ENCODE measurements at places on chromosomes 6 and 20.

GRCh38 chr20:31719644-31720485 is 2.8 kb downstream of the BCL2L1 start:
- DNase-seq, result no peak

GRCh38 chr20:57663681-57664451 is 43.6 kb upstream of the ZBP1 start:
- no peak for DNase-seq

GRCh38 chr6:168264593-168265335 is 54.8 kb downstream of the DACT2 start:
- no peak for DNase-seq

- no peak for DNase-seq
Observed at GRCh38 chr20:22796469-22797077, 212.2 kb upstream of the FOXA2 start.

DNA sequence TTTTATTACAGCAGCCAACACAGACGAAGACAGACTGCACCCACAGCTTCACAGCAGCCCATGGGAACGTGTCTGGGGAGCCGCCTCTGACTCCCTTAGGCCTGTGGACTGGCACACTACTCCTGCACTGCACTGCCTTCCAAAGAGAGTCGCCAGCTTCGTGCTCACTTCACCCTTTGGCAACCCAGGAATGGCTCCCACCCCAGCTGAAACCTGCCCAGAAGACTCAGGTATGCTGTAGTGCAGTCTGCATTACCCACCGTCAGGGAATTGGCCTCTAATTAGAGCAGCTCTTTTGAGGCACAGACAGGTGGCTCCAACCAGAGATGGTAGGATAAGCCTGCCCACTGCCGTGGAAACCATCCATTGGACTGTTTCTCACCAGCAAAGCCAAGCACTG is 39.9 kb upstream of the FRMD1 start:
- no peak for DNase-seq

GRCh38 chr20:44835661-44836221 is 25.4 kb upstream of the RIMS4 start:
- no peak for DNase-seq

- no peak for DNase-seq
Observed at GRCh38 chr6:6962086-6962485, 145.7 kb upstream of the RREB1 start.

GRCh38 chr6:83417880-83418663 is 12.8 kb downstream of the ME1 start:
- DNase-seq, result no peak

DNA sequence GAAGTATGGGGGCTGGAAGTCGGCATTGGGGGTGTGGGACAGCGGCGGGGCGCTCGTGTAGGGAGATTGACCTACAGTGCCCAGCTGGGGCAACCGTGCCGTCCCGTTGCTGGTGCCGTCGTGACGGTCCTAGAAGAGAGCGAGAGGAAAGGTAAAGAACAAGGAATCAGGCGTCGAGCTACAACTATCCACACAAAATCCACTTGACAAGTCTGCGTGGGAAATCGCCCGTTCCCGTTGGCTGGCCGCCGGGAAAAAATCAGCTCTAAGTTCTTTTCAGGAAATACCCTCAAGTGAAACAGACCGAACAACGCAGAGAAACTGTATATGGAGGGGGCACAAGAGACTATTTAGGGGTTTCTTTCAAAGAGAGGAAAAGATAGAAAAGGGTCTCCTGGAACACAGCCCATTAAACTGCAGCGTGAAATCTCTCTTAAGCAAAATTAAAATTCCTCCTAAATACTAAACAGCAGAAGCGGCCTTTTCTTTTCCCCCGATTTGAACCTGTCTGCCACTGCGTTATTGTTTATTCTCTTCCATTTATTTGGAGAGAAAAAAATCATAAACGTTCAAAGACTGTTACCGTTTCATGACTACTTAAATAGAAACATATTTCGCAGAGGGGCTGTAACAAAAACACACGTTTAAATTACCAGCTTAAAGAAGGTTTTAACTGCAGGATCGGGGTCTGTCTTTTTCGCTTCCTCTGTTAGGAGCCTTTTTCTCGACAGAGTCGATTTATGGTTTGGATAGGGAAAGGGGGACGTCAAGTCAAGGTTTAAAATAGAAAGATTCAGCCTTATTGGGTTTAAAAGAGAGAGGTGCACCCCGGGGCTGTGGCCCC is 4.4 kb downstream of the TFAP2A start:
- no peak for DNase-seq

- DNase-seq, result no peak
Observed at GRCh38 chr6:31927863-31928671, 550 bp downstream of the C2 start.

DNA sequence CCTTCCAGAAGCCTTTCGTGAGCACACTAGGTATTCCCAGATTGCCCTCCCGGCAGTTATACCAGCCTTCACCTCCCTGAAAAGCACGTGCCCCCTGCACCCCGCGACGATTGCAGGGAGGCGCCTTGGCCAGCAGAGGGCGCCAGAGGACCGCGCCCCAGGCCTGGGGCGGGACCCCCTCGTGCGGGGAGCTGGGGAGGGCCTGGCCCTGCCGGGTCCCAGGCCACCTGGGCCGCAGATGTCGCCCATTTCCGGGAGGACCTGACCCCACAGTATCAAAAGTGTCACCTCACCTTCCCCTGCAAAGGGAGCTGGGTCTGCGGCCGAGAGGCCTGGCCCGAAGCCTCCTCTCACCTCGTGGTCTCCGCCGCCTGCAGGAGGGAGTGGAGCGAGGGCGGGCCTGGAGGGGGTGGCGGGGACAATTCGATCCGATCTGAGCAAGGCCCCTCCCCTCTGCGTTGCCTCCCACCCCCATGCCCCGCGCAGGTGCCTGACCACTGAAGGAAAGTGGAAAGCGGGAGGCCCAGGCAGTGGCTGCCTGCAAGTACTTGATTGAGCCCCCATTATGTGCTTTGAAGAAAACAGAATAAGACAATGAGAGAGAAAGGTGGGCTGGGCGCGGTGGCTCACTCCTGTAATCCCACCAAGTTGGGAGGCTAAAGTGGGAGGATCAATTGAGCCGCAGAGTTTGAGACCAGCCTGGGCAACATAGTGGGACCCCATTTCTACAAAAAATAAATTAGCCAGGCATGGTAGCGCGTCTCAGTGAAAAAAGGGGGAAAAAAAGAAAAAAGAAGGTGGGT is 3.5 kb upstream of the SNAI1 start:
- peak; percentile 56 for DNase-seq

DNA sequence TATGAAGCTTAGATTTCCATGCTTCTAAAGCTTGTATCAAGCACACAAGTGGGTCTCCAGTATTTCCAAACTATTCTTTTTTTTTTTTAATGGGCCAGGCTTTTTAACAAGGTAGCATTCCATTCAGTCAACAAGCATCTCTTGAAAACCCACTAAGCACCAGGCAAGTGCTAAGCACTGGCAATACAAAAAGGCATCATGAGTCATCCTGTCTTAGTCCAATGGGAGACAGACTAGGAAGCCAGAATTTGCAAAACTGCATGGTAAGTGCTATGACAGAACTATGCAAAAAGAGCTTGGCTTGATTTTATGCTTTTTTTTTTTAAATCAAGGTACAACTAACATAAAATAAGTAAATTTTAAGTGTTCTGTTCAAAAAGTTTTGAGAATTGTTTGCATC is 109.3 kb upstream of the DST start:
- DNase-seq, result no peak

- DNase-seq, result no peak
Observed at GRCh38 chr6:77987035-77987384, 334.2 kb downstream of the MEI4 start.

DNA sequence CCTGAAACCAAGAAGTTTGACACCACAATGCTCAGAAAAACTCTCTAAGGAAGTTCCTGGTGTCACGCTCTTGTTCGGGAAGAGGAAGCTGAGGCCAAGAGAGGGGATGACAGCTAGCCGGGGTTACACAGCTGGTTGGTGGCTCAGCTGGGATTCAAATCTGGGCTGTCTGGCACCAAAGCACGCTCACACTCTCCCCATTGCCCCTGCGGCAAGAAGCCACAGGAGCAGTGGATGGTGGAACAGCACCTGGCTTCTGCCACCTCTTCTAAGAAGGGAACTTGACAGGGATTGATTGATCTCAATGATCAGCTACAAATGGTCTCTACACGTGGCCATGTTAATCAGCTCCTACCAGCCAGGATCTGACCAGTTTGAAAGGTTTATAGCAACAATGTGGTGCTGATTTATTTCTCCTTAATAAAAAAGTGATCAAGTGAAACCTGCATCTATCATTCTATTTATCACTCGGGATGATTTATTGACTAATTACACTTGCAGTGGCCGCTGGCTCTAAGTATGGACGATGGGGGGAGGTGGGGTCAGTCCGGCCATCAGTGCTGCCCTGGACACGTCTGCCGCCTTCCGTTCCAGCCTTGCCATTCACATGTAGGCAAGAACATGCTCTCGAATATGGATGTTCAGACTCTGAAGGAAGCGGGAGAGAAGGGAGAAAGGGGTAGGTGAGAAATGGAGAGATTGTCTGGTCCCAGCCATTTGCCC is 71.9 kb upstream of the TOP1 start:
- DNase-seq, result no peak

- no peak for DNase-seq
Observed at GRCh38 chr6:100662264-100662663, 197.5 kb upstream of the SIM1 start.

DNA sequence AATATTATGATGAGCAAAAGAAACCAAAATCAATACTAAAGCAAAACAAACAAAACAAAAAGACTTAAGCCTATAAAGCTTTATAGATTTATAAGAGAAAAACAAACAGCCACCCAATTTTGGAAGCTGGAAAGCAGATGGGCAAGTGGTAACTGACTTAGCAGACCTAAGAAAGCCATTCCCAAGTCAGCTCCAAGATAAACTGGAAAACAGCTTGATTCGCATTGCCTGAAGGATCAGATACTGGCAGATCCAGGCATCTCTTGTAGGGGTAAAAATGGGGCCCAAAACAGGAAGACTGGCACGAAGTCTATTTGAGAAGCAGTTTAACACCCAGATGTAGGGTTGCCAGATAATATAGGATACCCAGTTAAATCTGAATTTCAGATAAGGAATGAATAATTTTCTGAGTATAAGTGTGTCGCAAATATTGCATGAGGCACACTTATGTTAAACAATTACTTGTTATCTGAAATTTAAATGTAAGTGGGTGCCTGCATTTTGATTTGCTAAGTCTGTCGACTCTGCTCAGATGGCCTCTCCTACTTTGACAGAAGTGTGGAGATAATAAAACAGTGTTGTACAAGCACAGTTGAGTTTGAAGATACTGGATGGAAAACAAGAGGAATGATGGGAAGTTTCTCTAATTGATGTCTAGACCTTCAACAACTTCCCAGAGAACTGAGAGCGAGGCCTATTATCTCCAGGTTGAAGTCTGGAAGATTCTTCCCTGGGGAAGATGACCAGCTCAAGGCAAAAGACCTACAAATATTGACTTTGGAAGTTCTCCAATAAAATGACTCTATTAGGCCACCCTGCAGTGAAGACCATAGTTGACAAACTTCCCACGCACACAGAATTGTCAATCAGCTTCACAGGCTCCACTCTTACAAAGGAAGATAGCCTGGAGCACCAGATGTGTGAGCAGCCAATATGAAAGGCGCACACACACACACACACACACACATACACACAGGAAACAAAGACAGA is 113.4 kb downstream of the FAM50B start:
- no peak for DNase-seq

- DNase-seq, result no peak
Observed at GRCh38 chr20:695165-695866, 19.7 kb upstream of the SCRT2 start.

GRCh38 chr6:56796196-56796532 is 153.5 kb upstream of the DST start:
- no peak for DNase-seq

DNA sequence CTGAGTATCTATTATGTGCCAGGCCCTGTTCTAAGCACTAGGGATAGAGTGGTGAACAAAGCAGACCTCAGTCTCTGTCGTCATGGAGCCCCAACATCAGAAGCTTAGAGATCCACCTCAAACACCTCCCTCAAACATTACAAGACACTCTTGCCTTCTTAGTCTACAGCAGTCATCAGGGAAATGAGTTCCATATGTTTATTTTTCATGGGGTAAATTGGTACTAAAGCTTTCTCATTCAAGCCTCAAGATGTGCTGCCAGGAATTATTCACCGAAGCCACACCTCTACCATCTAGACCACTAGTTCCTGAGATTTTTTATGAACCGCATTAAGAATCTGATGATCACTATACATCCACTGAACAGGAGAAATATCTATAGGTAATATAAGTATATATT is 59.0 kb upstream of the TFB1M start:
- no peak for DNase-seq

DNA sequence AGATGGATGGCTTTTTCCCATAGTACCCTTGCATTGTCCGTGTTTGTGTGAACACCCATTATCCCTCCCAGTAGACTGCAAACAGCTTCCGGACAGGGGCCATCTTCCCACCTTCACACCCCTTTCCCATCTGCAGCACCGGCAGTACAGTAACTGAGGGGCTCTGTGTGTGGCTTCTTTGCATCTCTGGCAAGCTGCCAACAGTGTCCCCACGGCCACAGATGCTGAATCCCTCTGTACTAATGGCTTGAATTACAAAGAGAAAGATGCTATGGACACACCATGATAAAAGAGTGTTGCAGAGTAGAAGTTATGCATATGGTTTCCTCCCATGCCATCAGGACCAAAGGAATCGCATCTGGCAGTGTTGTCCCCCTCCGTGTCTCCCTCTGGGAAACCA is 101.1 kb upstream of the CDYL start:
- DNase-seq, result no peak

- DNase-seq, result no peak
Observed at GRCh38 chr6:94713446-94713845, 863.9 kb upstream of the MANEA start.

DNA sequence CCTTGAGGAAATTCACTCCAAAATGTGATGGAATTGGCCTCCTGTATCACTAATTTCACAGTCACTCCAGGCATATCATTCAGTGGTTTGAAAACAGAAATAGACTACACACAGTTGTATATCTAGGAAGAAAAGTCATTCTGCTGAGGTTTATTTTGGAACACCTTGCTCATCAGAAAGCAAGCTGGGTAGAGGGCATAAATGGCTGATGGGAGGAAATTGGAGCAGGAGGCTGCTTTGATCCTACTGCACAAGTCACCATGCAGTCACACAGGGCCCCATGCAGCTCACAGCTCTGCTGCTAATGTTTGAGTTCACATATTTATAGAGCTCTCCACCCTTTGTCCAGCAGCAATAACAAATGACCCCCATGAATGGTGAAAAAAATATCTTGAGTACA is 12.3 kb downstream of the NHLRC1 start:
- no peak for DNase-seq

- no peak for DNase-seq
Observed at GRCh38 chr20:1827974-1828785, 67.0 kb upstream of the SIRPA start.

GRCh38 chr6:39752835-39753724 is 27.9 kb upstream of the KIF6 start:
- DNase-seq, result no peak
